CD4-positive, alpha-beta T cell treated with Interferon gamma for 1 hour (primary cell): ENCODE measurements at places on chromosomes 16 and 17.

- DNase-seq = no peak
Measured at GRCh38 chr17:4551141-4551540, 4.0 kb downstream of the MYBBP1A start.

GRCh38 chr17:17102176-17102575 is 59.9 kb downstream of the MPRIP start:
- no peak for DNase-seq

DNA sequence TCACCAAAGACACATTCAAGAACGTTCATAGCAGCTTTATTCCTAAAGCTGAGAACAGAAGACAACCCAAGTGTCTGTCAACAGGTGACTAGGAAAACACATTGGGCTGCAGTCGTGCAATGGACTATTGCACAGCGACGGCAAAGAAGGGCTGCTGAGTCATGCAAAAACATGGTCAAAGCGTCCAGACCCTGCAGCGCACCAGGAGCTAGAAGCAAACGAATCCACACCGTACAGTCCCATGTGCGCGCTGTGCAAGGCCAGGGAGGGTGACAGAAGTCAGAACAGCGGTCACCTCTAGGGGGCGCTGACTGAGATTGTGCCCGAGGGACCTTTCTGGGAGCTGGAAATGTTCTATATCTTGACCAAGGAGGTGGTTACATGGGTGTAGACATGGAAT is 266.4 kb downstream of the MAF start:
- DNase-seq = no peak

DNA sequence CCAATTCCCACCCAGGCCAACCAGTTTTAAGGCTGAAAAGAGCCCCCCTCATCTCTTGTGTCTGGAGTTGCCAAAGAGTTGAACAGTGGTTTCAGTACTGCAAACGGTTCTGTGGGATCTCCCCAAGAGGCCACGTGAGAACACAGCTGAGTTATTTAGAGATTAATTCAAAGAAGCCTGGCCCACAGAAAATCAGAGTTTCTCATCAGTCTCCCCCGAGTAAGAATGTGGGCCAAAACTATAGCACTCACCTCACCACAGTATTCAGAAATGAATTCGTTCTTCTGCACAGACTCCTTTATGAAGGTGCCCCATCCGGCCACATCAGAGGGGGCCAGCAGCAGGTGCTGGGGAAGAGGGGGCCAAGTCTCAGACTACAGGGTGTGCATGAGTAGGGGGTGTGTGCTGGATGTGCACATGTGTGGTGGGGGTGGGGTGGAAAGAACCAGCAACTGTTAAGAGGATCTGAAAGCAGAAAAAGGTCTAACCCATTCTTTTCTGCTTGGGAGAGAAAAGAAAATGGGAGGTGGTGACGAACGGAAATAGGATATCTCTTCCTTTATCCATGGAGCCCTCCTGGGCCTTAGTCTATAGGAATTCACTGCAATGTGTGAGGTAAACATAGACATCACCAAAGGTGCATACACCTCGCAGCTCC is 22.6 kb downstream of the CNTNAP1 start:
- no peak for DNase-seq

DNA sequence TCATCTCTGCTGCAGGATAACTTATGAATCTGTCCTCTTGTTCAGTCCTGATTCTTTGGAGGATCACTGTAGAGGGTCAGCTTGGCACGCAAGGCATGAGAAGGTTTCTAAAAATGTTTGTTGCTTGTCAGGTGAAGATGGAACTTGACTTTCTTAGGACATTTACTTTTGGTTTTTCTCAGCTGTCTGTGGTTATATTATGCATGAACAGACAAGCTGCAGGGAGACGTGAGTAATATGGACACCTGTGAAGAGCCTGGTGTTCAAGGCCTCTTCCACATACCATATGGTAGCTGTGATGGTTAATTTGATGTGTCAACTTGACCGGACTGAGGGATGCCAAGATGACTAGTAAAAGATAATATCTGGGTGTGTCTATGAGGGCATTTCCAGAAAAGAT is 270.2 kb upstream of the CPHXL start:
- no peak for DNase-seq
